Right cardiac atrium (tissue), 5 donors: ENCODE measurements at places on chromosomes 5 and 9.
A peak's percentile ranks its signal among the peaks of the same experiment; 100 is the strongest.

- DNase-seq: no peak
Measured at GRCh38 chr9:73091909-73092308, 59.8 kb upstream of the ANXA1 start.

DNA sequence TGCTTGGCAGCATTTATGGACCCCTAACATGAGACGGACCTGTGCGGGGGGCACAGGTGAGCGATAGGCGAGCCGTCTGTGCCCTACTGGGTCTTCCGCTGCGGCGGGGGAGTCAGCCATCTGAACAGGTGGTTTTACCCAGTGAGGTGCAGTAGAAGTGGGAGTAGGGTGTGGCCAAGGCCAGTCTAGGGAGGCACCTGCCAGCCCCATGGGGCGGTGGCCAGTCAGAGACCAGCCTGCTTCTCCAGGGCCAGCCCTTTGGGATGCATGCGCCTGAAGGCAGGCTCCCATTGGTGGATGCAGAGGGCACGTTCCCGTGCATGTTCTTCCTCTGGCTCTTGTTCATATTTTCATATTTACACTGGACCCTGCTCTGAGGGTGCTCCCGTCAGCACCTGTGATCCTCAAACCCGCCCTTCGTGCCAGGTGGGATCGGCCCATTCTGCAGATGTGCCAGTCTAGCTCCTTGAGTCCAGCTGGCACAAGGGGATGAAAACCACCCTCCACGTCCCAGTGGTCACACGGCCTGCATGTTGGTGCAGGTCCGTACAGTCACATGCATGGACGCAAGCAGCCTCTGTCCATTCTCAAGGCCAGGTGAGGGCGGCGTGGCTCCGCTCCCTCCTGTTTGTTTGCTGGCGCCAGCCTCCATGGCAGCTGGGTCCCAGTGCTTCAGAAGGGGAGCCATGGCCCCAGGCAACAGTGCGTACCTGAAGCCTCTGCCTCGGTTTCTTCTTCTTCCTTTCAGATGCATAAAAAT, 9.0 kb downstream of the COL5A1 start:
- no peak for DNase-seq

- DNase-seq: no peak
Measured at GRCh38 chr9:81499021-81499454, 190.3 kb downstream of the TLE1 start.

DNA sequence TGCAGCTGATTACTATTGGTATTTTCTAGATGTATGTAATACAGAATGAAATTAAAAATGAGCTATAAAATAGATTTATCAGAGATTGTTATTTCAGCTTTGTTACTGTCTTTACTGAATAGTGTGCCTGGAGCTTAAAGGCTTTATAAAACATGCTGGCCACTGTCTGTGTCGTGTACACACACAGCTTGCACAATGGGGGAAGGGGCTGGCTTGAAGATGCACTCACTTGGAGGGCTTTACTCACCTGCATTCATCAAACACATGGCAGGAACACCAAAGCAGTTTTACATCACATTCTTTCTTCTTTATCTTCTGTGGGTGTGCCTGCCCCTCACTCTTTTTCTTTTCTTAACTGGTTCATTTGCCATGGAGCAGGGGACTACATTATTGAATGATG, 60.9 kb downstream of the TLE4 start:
- no peak for DNase-seq

DNA sequence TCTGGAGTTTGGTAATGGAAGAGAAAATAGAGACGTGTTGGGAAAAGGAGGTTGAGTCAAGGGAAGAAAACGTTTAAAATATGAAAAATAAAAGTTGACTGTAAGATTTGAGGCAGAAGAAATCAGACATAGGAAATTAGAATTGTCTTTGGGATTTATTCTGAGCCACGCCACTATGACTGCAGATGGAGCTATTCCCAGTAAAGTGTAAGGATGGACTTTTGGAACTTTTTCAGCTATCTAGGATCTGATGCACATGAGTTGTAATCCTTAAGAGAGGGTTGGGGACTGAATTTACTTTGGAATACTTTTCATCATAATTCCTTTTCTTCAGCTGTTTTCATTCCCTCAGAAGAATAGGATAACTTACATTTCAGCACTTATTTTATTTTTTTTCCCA, 336.7 kb downstream of the FAM170A start:
- no peak for DNase-seq

GRCh38 chr5:14211818-14212803, 69.0 kb downstream of the TRIO start:
- no peak for DNase-seq

DNA sequence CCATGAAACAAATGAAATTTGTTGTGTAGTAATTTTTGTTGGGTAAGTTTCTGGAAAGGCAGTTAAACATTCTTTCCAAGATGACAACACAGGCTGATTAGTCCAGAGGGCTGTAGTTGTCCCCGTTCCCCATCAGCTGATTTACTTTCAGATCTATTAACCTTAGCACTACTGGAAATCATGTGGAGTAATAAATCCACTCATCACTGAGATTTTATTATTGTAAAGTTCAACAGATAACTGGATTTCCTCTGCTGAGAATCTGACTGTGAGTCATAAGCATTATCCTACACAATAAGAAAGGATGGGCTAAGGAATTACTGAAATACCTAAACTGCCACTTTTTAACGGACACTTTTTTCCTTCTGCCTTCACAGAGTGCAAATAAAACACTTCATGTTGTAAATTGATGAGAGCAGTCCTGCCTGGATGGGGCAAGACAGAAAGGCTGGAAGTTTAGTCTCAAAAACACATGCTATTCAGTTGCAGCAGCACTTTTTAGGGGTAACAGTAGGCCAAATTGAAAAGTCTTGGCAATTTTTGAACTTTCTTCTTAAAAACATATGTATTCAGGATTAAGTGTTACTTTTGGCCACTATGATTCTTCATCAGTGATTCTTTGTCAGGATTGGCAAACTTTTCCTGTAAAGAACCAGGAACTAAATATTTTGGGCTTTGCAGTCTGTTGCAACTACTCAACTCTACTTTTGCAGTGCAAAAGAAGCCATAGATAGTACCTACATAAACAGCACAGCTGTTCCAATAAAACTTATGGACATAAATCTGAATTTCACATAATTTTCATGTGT, 7.0 kb downstream of the STOM start:
- DNase-seq: no peak

GRCh38 chr5:150603052-150603451, 37.4 kb upstream of the SYNPO start:
- DNase-seq: peak; percentile 71

DNA sequence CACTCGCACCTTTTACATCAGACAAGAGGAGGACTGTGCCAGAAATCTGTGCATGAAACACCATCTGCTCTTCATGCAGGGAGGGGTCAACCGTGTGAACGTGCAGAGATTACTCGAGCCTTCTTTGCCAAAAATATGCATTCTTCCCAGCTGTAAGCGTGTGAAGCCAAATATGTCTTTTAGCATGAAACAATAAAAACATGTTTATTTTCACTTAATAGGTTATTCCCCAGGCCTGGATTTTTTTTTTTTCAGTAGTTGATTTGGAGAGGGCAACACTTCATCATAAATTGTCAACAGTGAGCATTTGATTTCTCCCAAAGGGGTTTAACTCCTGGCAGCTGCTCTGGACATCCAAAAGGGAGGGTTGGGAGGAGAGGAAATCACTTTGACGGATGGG, 23.8 kb downstream of the PLAC8L1 start:
- DNase-seq: no peak

DNA sequence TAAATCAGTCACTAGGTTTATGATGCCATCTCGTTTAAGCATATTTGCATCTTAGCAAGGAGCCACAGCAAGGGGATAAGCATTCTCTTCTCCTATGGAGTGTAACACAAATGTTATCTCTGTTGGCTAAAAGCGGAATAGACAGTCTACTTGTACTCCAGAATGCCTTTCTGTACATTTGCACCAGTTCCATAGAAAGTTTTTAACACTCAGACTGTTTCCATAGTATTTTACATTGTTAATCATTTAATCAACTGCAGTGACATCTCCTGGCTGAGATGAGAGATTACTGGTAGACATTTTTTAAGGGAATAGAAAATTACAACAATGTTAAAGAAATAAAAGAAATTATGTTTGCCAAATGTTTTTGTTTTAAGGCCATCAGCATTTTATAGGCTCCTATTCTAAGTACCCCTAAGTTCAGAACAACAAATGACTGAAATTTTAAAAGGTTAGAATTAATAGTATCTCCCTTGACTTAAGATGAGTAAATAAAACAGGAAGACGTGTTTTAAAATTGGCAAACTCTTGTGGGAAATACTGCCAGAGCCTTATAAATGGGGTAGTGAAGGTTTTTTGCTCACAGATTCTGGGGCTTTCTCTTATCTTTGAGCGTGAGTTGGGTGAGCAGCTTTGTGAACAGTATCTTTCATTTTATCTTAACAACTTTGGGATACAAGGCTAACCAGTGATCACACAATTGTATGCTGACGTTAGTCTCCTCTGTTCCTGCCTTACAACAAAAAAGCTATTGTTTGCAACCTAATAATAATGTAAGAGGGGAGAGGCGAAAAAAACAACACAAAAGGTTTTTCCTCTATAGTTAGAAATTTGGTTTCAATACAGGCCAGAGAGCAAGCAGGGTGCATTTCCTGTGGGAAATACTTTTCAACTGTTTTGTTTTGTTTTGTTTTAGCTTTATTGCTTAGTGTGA, 294.3 kb downstream of the FBXL7 start:
- no peak for DNase-seq

DNA sequence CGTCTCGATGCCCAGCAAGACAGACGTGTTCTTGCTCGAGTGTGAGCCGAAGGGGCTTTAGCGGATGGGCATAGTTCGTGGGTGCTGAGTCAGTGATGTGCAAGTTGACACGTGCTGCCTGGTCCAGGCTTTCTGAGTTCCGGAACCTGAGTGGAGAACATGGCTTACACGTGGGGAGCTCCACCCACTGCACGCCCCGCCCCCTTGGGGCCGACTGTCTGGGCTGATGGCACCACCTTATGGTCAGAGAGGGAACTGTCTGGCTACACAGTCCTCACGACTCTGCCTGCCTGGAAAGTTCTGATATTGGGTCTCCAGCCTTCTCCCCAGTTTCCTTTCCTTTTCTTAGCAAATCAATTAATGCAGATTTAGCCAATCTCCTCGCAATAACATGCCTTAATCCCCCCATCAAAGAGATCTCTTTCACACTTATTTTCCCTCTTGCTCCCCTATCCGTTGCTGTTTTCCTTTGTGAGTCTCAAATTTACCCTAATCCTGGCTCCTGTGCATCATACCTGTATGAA, 3.8 kb upstream of the STC2 start:
- peak; percentile 94 for DNase-seq

- DNase-seq: no peak
Measured at GRCh38 chr5:4730279-4730678, 409.9 kb upstream of the ADAMTS16 start.

- no peak for DNase-seq
Measured at GRCh38 chr5:108503986-108504385, 122.1 kb upstream of the FBXL17 start.

DNA sequence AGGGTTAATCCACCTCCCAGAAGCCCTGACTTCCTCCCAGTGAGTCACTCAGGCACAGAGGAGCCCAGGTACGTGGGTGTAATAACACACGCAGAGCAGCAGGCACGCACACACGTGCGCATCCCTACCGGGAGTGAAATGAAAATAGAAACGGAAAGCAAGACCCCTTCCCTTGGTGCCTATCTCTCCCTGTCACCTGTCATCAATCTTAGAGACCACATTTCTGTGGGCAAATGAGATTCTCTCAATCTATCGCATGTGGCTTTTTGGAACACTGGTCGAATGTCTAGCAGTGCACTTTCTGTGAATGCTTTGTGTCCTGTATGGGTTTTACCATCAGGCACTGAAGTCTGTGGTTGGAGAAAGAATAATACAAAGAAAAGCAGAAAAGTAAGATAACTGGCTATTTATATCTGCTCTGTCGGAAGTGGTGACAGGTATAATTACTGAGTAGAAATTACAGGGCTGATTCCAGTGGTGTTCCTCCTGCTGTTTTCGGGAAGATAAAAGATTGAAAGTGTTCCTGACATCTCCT, 137.7 kb upstream of the GRIA1 start:
- no peak for DNase-seq

DNA sequence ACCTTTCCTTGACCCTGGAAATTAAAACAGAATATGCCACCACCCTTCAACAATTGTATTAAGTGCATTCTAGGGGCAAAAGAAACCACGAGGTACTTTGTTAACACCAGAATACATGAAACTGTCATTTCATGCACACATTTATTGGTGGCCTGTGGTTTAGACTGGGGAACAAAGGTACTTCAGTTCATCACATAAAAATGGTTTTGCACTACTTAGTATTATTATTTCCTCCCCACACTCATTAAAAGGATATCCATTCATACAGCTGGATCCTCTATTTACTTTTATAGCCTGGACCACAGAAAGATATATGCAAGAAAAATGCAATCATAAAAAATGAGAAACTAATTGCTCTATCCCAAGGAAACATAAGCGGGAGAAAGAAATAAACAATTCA, 230.9 kb downstream of the EFNA5 start:
- DNase-seq: no peak

- no peak for DNase-seq
Measured at GRCh38 chr9:89706731-89707191, 101.9 kb downstream of the GADD45G start.

DNA sequence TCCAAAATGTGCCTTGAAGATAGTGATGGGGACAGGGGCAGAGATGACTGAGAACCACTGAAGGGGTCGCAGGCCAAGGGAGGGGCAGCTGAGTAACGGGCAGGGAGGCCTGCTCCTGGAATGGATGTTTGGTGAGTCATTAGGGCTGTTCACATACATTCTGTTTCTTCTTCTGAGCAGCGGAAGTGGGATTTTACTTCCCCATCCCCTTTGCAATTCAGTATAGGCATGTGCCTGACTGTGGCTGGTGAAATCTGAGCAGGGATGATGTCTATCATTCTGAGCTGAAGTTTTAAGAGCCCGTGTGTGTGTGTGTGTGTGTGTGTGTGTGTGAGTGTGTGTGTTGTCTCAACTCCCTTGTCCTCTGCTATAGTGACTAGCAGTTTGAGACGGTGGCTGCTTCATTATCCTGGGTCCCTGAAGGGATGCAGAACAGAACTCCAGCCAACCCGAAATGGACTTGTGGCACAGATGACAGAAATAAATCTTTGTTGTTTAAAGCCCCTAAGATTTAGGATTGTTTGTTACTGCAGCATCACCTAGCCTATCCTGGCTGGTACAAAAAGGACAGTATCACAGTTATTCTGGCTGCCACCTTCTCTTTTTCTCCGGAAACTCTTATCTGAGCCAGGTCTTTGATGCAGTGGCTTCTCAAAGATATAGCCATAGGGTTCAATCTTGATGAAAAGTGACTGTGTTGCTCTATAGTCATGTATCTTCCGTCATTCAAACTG, 29.2 kb upstream of the TGFBI start:
- DNase-seq: no peak
